ENCODE measurements at places on chromosomes 2 and 18. TPM values are rescaled to one million over a fixed set of nuclear protein-coding genes. Genes with fewer than 3 reads are reported as not detected.

The CCDC138 gene
- 2.9 TPM for total RNA-seq

The HTR2B gene
- total RNA-seq = 6.4 TPM

The BOK gene
- 45.3 TPM for total RNA-seq

The CEP192 gene
- 23.2 TPM for total RNA-seq

The FSHR gene
- not detected for total RNA-seq

The FKBP7 gene
- total RNA-seq = 36.7 TPM

The SIX3 gene
- not detected for total RNA-seq

The ATF2 gene
- 20.4 TPM for total RNA-seq

The TSPYL6 gene
- not detected for total RNA-seq

All from myometrial cell (primary cell).